ENCODE measurements at places on chromosomes 12 and 14.

DNA sequence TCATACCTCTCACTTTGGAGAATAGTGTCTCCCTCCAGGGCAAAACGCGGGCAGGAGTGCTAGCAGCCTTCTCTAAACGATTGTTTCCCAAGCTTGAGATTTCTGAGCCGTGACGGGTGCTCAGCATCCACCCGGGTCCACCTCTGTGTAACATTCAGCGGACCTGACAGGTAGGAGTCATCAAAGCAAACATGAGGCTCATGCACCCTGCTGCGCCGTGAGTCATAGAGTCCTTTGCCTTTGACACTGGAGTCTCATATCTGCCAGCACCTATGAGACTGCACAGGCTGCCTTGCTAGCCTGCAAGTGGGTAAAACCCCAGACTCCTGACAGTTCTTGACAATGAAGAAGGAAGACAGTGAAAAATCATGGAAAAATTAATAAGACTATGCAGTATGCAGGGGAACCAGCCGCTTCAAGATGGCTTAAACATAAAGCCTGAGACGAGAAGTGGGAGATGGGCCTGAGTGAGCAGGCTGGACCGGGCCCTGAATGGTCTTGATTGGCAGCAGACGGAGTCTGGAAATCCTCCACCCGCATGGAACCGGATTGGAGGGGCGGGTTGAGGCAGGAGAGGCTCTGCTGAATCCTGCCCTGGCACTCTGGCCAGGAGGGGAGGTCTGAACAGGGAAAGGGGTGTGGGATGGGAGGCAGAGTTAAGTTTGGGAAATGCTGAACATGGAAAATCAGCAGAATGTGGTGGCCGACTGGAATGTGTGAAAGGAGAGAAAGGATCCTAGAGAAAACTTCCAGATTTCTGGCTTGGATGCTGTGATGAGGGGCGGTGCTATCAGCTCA, 54.2 kb downstream of the LGMN start:
- no peak for DNase-seq

GRCh38 chr12:131171029-131171428, 217.3 kb downstream of the ADGRD1 start:
- DNase-seq: no peak

GRCh38 chr14:22426711-22427110, 162.3 kb downstream of the DAD1 start:
- no peak for DNase-seq

GRCh38 chr14:58789736-58790135, 152.0 kb downstream of the DACT1 start:
- DNase-seq: no peak

GRCh38 chr12:10184261-10184843, 5.5 kb downstream of the TMEM52B start:
- DNase-seq: no peak

GRCh38 chr12:5171701-5172100, 128.0 kb downstream of the KCNA5 start:
- DNase-seq: peak; percentile 40

DNA sequence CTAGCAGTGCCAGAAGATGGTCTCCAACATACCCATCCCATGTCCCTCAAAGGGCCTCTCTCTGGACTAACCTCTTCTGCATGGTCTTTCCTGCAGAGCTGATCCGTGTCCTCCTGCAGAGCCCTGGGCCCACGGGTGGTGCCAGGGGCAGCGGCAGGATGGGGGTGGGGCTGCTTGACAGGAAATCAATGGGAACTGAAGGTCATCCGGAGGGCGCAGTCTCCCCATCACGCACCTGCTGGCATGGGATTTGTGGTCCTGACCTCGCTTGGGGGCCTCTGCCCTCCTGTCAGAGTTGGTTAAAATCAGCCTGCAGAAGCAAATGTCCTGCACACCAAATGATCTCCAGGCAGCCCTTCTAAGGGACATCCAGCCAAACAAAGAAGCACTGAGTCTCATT, 110.2 kb downstream of the DPF3 start:
- no peak for DNase-seq

- DNase-seq: no peak
Observed at GRCh38 chr12:27552886-27553560, 29.0 kb downstream of the PPFIBP1 start.

- no peak for DNase-seq
Observed at GRCh38 chr12:27453421-27453820, 6.9 kb downstream of the SMCO2 start.

- DNase-seq: no peak
Observed at GRCh38 chr14:24418492-24418873, 11.0 kb downstream of the CBLN3 start.

- DNase-seq: no peak
Observed at GRCh38 chr12:51372021-51372420, 19.2 kb downstream of the GALNT6 start.

DNA sequence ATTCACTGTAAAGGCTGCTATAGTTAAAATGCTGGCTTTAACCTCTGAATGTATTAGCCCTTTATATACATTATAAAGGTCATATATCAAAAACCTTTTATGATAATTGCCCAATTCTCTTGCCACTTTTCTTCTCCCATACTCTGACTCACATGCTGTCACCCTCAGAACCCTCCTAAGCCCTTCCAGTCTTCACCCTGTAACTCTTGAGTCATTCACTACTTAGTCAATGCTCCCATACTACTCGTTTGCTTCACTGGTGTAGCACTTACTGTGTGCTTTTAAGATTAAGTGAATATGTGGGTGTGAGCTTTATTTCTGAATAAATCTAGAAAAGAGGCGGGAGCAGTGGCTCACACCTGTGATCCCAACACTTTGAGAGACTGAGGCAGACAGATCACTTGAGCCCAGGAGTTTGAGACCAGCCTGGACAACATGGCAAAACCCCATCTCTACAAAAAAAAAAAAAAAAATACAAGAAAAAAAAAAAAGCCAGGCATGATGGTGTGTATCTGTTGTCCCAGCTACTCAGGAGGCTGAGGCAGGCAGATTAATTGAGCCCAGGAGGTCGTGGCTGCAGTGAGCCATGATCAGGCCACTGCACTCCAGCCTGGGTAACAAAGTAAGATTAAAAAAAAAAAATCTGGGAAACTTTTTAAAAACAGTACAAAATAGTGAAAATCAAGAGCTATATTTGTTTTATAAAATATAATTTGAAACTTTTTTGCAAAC, 37.6 kb downstream of the SPATA7 start:
- DNase-seq: no peak

- no peak for DNase-seq
Observed at GRCh38 chr12:15336768-15337553, 14.7 kb downstream of the PTPRO start.

GRCh38 chr14:86936556-86936955, 1056.4 kb downstream of the GALC start:
- no peak for DNase-seq

- no peak for DNase-seq
Observed at GRCh38 chr12:1391722-1392121, 202.7 kb downstream of the FBXL14 start.

DNA sequence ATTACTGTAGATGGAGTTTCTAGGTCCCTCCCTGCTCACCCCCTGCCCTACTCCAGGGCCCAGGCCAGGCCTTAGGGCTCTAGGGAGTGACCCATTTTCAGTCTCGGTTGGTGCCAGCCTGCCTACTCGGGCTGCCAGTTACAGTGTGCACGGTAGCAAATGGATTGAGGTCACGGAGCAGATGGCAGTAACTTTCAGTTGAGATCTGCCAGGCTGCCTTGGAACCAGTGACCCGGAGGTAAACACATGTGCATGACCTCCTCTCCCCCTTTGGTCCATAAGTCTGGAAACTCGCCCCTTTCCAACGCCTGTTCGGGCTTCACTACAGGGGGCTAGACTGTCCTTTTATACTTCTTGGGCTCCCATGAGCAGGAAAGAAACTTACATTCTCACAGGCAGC, 139.7 kb upstream of the TBX3 start:
- DNase-seq: no peak

GRCh38 chr12:118063576-118064391, 2.8 kb upstream of the WSB2 start:
- no peak for DNase-seq

DNA sequence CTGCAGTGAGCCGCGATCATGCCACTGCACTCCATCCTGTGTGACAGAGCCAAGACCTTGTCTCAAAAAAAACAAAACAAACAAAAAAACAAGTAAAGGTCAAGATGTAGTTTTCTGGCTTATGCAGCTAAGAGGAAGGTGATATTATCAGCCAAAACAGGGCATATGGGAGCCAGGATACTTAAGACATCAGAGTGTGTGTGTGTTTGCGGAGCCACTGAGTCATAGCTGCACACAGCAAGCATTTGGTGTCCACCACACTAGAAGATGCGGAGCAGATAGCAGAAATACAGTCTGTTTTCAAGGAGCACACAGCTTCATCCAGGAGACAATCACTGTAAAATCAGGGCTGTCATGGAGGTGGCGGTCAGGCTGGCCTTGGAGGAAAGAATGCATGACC, 72.6 kb upstream of the REP15 start:
- no peak for DNase-seq

DNA sequence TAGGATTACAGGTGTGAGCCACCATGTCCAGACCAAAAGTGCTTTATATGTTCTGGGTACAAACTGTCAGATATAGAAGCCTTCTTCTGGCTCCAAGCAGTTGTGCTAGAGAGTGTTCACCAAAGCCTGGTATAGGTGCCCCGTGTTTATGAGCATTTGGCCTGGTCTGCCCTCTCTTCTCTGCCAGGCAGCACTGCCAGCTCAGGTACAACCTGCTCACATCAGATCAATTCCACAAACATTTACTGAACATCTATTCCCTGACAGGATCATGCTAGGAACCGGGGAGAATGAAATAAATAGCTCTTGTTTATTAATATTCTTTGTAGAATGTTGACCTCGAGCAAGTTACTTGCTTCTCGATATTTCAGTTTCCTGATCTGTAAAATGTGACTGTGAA, 20.0 kb upstream of the SOCS2 start:
- DNase-seq: no peak

DNA sequence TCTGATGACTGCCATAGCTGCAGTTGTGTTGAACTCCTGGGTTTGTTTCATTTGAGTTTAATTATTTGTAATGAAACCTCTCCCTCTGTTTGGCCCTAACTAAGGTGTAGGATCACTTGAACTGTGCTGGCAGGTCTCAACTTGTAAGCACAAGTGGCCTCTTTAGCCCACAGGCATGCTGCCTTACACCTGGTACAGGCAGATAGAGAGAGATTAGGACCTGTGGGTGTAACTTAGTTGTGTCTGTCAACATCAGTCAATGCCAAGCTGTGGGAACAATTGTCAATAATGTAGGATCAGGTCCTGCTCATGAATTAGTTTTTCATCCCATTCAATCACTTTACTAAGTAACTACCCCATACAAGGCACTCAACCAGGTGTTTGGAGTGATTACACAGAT, 263.0 kb upstream of the G2E3 start:
- no peak for DNase-seq

DNA sequence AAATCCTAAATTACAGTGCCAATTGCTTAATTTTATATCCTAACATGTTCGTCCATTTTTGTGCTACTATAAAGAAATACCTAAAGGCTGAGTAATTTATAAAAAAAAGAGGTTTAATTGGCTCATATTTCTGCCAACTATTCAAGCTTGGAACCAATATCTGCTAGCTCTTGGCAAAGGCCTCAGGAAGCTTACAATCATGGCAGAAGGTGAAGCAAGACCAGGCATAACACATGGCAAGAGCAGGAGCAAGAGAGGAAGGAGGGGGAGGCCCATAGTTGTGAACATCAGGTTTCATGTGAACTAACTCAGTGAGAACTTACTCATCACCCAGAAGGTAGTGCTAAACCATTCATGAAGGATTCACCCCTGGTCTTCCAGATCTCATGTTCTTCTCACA, 494.3 kb downstream of the CCER1 start:
- DNase-seq: no peak

DNA sequence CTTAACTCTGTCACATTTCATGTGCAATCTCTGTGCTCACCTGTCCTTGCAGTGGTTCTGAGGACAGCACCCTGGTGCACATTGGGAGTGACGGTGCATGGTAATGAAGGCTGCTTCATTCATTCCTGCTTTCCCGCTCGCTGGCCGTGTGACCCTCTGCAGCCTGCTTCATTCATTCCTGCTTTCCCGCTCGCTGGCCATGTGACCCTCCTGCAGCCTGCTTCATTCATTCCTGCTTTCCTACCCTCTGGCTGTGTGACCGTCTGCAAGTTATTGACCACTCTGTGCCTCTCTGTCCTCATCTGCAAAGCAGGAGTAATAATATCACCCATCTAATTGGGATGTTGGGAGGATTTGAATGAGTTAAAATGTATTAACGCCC, 189.1 kb upstream of the TMEM132C start:
- DNase-seq: no peak

DNA sequence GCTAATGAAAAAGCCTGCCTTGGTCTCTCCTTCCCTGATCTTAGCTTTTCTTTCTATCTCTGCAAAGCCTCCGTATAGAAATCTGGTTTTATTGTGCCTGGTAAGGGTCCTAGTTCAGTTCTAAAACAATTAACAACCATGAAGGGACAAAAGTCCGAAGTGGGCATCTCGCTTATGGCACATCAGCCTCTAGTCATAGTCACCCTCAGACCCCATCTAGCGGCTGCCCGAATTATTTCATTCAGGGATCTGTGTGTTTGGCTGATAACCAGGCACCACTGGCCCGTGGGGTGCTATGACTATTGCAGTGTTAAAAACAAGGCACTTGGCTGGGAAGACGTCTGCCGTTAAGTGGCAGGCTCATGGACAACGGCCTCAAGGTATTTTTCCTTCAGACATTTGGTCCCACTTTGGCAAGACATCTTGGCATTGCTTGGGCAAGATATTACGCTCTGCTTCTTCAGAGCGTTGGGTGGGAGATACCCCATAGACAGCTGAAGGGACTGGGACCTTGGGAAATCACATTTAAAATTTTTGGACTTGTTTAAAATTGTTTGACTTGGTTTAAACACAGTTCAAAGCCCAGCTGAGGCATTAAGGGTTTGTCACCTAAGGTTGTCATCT, 87.1 kb downstream of the SINHCAF start:
- DNase-seq: no peak

DNA sequence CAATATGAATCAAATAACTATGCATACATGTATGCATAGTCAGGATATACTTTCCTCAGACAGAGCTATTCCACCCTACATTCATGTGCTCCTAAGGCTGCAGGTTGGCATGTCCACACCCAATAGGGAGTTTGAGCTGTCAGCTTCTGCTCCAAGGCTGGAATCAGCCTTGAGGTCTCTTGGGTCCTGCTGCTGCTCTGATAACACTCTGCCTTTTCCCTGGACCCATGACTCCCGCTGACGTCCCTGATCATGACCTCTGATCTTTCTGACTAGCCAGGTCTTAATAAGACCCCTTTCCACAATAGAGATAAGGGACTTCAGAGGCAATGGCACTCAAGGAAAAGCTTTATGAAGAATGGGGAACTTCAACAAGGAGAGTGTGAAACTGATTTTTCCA, 5.7 kb downstream of the PITPNM2 start:
- no peak for DNase-seq

GRCh38 chr12:85356596-85357385, 76.8 kb downstream of the ALX1 start:
- DNase-seq: no peak

DNA sequence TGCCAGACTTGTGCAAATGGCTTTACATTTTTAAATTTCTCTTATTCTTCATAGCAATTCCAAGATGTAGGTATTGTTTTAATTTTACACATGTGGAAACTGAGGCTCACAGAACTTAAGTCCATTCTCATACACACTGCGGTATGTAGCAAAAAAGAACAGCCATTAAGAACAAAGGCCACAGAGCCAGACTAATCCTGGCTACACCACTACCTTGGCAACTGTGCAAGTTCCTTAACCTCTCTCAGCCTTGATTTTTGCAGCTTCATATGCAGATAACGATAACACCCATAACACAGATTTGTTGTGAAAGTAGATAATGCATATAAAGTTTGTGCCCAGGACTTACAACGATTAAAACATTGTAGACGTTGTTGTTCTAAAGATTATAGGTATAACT, 81.1 kb downstream of the ABCC9 start:
- no peak for DNase-seq

All from left renal pelvis (tissue), 4 donors.